ENCODE measurements at places on chromosomes 16 and 17.

GRCh38 chr17:63332286-63332685 is 113.8 kb downstream of the CYB561 start:
- no peak for DNase-seq

DNA sequence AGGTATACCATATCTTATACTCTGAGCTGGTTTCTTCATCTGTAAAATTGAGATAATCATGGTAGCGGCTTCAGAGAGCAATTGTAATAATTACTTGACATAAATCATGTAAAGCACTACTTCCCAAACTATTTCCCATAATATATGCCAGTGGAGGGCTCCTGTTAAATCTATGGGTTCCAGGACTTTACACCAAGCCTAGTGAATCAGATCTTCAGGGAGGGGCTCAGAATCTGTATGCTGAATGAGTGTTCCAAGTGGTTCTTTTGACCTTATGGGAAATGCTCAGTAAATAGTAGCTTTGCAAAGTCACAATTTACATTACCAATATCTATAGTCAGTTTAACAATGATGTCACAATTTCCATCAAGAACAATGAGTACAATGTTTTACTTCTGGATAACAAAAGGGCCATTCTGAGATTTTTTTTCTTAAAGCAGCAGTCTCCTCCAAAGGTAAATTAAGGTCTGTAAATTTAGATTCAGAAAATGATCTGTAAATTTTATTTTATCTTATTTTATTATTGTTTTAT is 50.9 kb upstream of the NLK start:
- DNase-seq = no peak

GRCh38 chr17:76940295-76940694 is 72.1 kb downstream of the MGAT5B start:
- no peak for DNase-seq

- no peak for DNase-seq
Observed at GRCh38 chr17:63454915-63455314, 8.8 kb upstream of the CYB561 start.

DNA sequence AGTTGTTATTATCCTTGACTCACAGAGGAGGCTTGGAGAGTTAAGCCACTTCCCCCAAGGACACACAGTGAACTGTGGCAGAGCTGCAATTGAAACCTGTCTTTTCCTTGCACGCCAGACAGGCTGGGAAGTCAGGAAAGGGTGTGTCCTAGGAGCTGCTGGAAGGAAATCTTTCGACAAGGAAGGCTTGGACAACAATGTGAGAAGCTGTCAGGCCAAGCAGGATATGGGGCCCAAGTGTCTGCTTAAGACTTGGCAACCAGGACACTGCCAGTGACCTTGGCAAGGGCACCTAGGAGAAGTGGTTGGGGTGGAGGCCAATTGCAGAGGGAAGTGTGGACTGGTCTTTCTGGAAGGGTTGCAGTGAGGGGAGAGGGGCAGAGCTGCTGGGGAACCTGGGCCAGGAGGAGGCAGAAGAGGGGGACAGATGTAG is 2.1 kb upstream of the CAMKK1 start:
- DNase-seq = no peak

DNA sequence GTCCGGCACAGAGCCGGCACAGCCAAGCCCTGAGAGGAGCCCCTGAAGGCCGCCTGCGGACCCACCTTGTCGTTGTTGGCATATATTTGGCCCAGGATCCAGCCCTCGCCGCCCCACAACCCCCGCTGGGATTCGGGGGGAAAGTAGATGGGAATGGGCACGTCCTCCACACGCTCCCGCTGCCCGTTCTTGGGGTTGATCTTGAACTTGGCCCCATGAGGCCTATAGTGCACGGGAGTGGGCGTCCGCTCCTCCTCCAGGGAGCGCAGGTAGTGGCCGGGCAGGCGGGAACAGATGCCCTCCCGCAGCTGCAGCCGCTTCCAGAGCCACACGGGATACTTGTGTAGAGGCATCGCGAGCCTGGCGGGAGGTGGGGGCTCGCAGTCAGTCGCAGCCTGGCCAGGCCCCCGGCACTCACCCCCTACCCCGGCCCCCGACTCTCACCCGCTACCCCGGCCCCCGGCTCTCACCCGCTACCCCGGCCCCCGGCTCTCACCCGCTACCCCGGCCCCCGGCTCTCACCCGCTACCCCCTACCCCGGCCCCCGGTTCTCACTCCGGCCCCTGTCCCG is 387 bp downstream of the MRPL28 start:
- no peak for DNase-seq

DNA sequence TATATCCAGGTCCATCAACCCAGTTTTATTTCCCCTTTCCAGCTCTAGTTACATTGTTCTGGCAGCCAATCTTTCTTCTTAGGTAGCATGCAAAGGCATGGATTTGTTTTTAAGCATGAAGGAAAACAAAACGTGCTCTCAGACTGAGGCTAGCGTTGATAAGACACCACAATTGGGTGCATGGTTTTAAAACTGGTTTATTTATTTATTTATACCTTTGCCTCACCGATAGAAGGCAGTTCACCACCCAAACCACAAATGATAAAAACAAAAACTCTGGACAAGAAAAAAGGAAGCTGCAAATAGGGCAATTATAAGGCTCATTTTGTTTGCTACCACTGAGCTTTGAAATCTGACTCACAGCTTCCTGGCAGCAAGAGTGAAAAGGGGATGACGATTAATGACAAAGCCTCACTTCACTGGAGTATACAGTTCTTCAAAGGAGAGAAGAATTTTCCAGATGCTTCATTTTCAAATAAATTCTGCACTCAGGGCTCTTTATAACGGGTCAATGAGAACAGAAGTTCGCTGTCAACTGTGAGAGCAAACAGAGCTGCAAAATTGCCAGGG is 278.4 kb upstream of the IRX5 start:
- DNase-seq = no peak

DNA sequence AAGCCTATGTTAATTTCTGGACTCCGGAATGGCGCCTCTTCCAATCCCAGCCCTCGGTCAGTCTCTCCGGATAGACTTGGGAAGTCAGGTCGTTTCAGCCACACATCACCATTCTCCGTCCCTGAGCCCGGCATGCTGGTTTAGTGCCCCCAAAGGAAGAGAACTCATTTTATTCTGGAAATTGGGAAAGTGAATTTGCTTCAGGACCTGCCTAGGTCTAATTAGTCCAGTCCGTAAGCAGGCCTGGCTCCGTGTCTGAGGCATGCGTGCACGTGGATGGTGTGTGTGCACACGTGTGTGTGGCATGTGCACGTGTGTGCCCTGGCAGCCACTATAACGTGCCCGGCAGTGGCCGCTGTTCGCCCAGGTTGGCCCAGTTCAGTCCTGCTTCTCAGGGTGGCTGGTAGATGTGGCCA is 77.4 kb downstream of the RPA1 start:
- DNase-seq = no peak

DNA sequence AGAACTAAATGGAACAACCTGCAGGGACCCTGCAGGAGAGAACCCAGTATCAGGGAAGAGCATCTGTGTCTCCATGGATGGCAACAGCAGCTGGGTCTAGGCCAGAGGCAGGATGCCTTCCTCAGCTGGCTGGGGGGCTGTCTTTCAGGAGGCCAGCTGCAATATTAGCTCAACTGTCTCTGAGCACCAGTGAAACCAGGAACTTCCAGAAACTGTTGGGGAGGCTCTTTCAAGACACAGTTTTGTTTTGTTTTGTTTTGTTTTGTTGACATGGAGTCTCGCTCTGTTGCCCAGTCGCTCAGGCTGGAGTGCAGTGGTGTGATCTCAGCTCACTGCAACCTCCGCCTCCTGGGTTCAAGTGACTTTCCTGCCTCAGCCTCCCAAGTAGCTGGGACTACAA is 7.6 kb downstream of the GPR142 start:
- no peak for DNase-seq

DNA sequence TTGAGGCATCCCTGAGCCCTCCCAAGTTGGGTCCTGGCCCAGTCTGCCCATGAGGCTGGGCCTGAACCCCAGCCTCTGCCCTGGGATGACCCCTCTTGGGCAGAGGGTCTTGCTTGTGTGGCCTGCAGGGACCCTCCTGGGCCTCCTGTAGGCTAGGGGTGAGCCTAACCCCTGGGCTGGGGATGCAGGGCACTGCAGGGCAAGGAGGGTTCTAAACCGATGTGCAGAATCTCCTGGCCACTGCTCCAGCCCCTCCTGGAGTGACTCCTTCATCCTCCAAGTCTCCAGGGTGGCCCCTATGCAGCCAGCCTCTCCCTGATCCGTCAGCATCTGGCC is 37.5 kb downstream of the LGALS9 start:
- no peak for DNase-seq

DNA sequence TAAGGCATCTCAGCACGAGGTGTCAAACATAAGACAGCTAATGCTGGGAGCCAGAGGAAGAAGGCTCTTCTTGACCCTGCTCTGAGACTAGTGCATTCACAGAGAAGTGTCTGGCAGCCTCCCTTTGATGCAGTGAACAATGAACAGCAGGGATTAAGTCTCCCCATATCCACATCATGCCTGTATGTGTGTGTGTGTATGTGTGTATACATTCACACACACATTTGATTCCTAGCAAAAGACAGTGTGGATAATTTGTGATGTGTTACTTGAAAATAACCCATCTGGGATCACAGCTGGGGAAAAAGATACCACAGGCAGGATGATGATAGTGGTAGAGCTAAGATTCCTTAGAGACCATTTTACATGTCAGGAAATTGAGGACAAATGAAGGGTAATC is 485.9 kb upstream of the GOT2 start:
- no peak for DNase-seq

GRCh38 chr16:84847564-84848355 is 28.0 kb downstream of the CRISPLD2 start:
- no peak for DNase-seq

DNA sequence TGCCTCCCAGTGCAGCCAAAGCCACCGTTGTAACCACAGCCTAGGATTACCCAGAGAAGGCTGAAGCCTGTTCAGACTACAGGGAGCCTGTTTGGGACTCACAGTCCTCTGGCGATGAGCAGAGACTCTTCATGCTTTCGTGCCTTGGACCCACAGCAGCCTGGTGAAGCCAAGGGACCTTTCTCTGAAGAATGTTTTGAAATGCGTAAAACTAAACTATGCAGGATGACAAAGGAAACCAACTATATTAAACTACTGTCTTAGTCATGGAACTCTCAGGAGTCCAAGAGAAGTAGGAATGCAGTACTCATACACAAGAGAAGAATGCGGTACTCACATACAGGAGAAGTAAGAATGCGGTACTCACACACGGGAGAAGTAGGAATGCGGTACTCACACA is 20.9 kb downstream of the ABR start:
- no peak for DNase-seq

DNA sequence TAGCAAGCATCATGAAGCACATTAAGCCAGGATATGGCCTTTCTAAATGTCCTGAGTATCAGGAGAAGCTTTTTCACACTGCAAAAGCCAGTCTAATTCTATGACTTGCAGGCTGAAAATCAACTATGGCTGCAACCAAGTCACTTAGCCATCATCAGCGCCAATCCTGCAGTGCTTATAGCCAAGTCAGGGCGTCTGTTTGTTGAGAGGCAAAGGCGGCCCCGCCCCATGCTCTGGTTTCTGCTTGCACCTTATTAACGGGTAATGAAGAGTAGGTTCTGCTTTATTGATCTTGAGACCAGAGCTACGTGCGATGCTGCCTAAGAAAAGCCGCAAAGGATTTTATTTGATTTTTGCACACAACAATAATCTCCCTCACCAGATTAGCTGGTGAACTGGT is 88.4 kb downstream of the CDH13 start:
- DNase-seq = no peak

DNA sequence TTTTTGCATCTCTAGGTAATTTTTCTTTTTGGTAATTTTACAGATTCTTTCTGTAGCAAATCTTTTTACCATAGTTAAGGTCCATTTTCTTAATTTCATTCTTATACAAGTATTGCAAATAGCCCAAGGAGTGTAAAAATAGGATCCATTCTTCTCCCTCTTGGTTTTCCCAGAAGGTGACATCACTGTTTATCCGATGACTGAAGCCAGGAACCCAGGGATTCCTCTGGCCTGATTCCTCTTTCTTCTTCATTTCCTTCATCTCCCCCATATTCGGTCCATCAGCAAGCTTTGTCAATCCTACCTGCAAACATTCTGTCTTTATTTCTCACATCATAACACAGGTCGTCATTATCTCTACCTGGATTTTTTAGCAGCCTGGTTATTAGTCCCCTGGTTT is 5.3 kb downstream of the RBBP6 start:
- DNase-seq = no peak

DNA sequence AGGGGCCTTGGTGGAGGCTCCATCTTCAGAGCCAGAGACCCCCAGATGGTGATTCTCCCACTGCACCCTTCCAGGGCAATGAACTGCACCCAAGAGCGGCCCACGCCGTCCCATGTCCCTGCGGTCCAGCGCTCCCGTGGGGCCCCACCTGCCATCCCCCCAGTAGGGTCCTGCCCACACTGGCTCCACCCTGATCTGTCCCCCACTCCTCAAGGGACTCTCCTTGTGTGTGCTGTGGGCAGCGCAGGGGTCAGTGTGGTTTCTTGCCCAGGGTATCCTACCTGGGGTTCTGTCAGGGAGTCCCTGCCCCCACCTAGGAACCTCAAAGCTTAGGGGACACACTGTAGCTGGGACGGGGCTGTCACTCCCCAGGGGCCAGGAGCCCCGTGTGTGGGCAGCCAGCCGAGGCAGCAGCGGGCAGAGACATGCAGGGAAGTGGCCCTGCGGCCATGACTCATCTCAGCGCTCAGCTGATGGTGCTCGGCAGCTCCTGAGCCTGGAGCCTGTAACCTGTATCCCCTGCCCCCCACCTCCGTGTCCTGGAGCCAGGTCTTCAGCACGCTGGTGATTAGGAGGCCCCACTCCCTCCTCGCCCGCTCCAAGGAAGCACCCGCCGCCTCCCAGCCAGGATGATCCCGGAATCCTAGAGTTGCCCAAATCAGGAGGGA is 35.7 kb upstream of the SSTR5 start:
- no peak for DNase-seq

GRCh38 chr17:18176176-18176575 is 7.5 kb upstream of the ALKBH5 start:
- no peak for DNase-seq

DNA sequence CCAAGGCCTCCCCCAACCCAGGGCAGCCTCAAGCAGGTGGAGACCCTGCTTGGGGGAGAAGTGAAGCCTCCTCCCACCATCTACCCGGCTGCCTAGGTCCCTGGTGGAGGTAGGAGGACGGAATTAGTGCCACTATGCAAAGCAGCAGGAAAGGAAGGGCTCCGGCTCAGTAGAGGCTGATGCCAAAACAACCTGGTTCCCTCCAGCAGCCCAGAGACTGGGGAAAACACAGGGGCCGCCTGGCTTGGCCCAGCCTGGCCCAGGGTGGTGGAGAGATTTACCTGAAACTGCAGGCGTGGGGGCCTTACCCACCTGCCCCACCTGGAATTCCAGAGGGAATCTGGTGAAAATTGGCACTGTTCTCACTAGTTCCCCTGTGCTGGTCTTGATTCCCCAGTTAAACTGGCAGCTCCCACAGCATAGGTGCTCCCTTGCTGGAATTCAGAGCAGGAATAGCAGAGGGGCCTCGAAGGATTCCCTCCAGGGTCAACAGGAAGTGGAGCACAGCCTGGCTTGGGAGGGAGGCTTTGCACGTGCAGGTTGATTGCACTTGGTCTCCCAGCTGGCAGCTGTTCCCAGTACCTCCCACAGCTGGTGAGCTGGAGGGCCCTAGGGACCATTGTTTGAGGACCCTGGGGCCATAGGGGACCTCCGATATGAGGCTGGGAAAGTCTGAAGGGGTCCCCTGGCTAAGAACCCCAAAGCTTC is 4.5 kb downstream of the CD79B start:
- no peak for DNase-seq

- no peak for DNase-seq
Observed at GRCh38 chr17:31688701-31689100, 170.3 kb downstream of the COPRS start.

- DNase-seq = no peak
Observed at GRCh38 chr16:82300374-82300951, 130.4 kb upstream of the MPHOSPH6 start.

- no peak for DNase-seq
Observed at GRCh38 chr16:81001330-81001729, 5.4 kb downstream of the CMC2 start.

All from NCI-H1092 treated with DMSO at 0.1 percent for 48 hours (cell line).